ENCODE measurements at places on chromosomes 7 and 10.
A peak's percentile ranks its signal among the peaks of the same experiment; 100 is the strongest.

- peak; percentile 59 for DNase-seq
Observed at GRCh38 chr7:127252778-127253280, at the start of gene GRM8. GRM8 (minus strand) TSS chr7:127252941.

DNA sequence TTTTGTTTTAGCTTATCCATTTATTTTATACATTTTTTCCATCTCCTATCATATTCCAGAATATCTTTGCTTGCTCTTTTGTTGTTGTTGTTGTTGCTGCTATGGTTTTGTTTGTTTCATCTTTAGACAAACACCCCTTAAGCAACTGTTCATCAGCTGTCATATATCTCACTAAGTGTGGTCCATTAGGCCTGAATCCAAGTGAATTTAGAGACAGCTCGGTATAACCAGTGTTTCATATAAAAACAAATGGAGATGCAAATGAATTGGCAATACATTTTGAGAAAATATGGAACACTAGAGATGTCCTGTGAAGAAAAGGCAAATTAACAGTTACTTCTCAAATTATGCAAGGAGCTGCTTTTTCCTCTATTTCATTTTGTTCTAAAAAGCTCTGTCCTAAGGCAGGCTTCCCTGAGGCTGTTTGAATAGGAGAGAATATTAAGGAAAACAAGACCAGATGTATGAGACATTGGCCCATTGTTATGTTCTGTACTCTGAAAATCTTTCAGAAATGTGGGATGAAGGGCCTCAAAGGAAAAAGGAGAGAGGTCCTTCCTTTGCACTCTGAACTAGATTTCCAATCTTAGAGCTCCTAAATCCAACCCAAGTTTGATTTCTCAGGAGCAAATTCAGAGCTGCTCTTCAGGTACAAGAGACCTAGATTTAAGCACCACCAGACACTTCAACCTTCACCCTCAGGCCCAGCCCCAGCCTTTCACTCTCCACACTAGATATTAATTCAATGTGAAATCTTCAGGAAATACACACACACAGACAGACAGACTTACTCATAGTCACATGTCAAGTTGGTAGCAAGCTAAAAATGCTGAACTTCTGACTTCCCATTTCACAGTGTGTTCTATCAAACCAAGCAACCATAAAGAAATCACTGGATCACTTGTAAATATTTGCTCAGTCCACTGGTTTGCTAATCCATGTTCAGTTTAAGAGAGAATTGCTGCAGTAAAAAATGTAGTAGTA lies 5.4 kb downstream of the TFEC start:
- DNase-seq: no peak

DNA sequence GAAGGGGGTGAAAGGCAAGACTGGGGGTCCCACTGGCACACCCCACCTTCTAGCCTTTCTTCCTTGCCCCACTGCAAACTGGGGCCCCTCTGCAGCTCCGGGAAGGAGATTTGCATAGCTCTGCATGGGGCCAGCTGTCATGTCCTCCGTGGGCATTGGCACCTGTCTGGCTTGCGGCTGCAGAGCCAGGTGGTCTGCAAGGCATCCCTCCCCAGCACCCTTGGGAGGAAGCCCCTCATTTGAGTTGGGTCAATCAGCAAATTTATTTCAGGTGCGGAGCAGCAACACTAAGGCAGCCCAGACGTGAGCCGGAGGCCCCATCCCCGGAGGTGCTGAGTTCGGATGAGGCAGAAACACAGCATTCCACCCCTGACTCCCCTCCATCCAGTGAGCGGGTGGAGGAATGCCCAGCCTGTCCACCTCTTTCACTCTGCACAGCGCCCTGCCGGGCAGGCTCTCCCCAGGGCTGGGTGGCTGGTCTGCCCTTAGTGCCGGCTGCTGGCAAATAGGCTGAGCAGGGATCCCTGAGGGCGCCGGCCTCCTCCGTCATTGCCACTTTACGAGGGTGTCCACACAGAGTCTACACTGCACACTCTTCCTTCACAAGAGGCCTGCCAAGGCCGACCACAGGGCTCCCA lies 143.2 kb downstream of the TCERG1L start:
- no peak for DNase-seq

DNA sequence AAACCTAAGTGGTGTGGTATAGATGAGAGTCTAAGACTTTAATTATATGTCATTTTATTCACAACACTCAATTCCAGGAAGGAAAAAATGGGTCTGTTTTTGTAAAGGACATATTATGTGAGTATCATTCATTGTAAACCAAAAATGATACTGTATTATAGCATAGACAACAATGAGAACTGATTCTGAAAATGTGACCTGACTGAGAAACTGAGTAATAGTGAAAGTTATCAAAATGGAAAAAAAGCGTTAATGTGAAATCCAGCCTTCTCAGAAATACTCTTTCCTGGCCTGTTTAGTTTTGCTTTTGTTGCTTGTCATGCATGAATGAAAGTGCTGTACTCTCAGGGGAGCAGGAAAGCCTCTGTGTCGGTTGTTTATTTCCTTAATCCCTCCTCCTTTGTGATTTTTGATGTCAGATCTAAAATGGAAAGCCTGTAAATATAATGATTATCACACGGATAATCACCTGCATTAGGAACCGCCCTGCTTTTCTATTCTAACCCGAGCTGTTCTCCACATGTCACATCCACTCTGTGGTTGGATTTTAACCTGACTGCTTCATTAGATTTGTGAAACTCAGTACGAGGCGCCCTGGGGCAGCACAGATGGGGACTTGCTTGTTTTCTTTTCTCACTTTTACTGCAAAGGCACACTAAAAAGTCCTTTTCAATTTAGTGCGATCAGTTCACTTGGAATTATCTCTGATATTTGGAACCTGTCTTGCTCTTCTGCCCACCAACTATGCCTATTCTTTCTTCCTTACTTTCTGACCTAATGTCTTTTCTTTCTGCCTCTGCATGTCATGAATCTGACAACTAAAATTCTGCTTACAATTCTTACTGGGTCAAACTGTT lies 240.9 kb upstream of the KAT6B start:
- peak; percentile 78 for DNase-seq

GRCh38 chr7:150620617-150621371 lies 11.4 kb downstream of the GIMAP6 start:
- DNase-seq: no peak

DNA sequence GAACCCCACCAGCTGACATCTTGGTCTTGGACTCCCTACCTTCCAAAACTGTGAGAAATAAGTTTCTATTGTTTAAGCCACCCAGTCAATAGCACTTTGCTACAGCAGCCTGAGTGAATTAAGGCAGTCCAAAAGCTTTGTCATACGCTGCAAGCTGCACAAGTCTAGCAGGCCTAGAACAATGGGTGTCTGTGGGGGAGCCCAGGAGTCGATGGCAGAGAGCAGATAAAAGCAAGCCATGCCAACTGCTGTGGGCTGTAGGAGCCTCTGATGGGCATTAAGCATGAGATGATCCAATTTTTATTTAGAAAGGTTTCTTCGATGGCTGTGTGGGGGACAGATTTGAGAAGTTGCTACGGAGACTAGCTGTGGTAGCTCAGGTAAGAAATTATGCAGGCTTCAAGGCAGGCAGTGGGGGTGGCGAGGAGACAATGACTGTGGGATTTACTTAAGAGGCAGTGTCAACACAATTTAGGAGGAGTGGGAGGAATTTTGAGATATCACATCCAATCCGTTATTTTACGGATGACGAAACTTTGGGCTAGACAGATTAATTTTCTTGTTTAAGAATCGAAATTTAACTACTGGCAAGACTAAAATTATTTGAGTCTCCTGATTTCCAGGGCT lies 110.4 kb downstream of the NRCAM start:
- peak; percentile 34 for DNase-seq

- no peak for DNase-seq
Observed at GRCh38 chr10:86439544-86439943, 72.9 kb upstream of the GRID1 start.

DNA sequence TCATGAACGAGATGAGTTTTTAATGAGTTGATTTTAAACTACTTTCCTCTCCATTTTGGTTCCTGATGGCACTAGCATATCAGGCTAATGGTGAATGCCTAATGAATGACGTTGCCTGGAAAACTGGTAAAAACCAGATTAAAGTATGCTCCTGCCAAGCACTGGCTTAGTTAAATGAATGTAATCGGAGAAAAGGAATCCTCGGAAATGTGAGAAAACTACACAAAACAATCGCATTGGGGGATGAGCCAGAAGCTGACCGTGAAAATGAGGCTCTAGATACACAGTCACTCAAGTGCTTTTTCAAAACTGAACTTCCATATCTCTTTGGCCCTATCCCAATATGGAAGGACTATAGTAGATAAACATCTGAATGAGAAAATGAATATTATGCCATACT lies 153.8 kb upstream of the COL1A2 start:
- no peak for DNase-seq

GRCh38 chr7:17447728-17448478 lies 149.5 kb downstream of the AHR start:
- no peak for DNase-seq

- DNase-seq: no peak
Observed at GRCh38 chr10:110792476-110793125, 79.1 kb upstream of the PDCD4 start.

DNA sequence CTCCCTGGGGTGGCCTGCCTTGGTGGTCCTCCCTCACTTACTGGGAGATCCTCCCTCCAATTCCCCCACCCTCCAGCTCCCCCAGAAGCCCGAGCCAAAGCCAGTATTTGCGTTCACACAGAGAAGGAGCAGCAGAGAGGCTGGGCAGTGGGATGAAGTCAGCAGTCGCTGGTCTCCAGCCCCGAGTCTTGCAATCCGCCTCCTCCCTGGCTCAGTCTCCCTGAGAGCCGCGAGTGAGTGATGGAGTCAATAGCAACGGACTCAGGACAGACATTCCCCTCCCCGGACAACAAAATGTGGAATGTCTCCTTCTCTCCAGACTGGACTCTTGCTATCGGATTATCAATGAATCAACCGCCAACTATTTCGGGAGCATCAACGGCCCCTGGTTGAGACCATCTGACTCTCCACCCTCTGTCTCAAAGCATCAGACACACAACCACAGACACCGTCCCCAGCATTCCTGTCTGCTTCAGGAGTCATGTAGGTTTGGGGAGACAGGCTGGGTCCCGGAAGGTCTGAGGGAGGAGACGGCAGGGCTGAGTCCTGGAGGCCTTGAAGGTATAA lies 178.4 kb downstream of the SH3PXD2A start:
- DNase-seq: no peak

DNA sequence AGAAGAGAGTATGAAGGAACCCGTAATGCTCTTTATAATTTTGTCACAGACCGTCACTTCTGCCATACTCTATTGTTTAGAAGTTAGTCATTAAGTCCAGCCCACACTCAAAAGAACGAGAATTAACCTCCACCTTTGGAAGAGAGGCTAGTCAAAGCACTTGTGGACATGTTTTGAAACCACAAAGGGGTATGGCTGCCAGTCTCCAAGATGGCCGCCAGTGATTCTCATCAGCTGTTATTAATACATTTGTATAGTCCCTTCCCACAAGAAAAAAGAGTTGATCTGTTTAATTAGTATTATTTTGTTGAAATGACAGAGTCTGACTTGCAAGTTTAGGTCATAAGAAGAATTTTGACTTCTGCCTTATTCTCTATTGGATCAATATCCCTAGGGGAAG lies 23.2 kb upstream of the VOPP1 start:
- DNase-seq: no peak

GRCh38 chr10:79020605-79021004 lies 48.2 kb upstream of the ZMIZ1 start:
- DNase-seq: no peak

GRCh38 chr10:48804740-48805182 lies 120.1 kb downstream of the WDFY4 start:
- DNase-seq: no peak

Measured in NCI-H1436 (cell line).